ENCODE measurements at places on chromosomes 1 and 21. TPM values are rescaled to one million over a fixed set of nuclear protein-coding genes. Genes with fewer than 3 reads are reported as not detected.

MATN1 gene
- total RNA-seq: not detected

GRCh38 chr21:30227633-30228404 is 11.9 kb upstream of the CLDN8 start:
- DNase-seq: no peak

DNA sequence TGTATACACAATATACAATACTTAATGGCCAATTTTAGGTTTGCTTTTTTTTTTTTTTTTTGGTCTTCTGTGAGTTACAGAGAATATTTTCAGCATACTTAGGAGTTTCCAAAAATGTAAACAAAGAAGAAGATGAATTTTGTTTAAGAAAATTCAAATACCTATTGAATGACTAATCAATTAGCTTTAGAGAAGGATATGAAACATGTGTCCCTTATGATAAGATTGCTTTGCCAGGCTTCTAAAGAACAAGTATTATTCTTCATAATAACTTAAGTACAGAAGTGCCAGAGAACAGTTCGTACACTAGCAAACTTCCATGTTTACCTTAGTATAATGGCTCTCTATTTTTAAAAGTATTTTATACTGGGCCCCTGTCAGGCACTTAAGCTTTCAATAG is 1191.0 kb upstream of the NCAM2 start:
- DNase-seq: no peak

SV2A gene
- 3.6 TPM for total RNA-seq

- no peak for DNase-seq
Measured at GRCh38 chr1:32729254-32730046, 26.9 kb upstream of the SYNC start.

DNA sequence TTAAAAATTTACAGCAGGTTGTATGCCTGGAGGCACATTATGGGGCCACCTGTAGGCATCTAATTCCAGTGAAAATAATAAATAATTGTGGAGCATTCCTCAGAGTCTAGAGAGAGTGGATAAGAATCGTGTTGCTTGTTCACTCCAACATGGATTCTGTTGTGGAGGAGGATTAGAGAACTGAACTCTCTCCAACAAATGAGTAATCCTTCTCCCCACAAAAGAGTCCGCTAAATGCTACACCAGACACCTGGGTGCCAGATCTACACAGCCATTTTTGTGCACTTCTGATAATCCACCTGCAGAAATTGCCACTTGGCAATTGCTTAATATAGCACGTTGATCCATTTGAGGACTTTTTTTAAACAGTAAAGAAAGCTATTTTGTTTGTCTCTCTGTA is 113.7 kb upstream of the DPYD start:
- no peak for DNase-seq

HENMT1 gene
- 6.6 TPM for total RNA-seq

CACNA1S gene
- total RNA-seq: not detected

DNA sequence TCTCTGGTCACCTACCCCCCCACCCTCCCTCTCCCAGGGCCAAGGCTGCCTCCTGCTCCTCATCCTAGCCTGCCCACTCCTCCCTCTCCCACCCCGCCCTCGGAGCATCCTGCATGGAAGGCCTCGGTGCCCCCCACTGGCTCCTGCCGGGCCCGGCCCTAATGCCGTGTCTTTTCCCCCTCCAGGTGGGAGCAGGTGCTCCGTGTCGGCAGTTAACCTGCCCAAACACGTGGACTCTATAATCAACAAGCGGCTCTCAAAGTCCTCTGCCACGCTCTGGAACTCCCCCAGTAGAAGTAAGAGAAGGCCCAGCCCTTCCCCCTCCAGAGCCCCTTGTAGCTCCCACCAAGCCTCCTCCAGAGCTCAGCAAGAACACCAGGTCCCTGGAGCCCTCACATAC is 18.8 kb downstream of the MAP7D1 start:
- DNase-seq: no peak

GRCh38 chr1:228112167-228112566 is 3.1 kb upstream of the MRPL55 start:
- DNase-seq: no peak

GRCh38 chr1:157829210-157829609 is 9.3 kb upstream of the FCRL1 start:
- no peak for DNase-seq

- DNase-seq: no peak
Measured at GRCh38 chr21:40563900-40564299, 283.1 kb downstream of the DSCAM start.

AMY1C gene
- not detected for total RNA-seq

DNA sequence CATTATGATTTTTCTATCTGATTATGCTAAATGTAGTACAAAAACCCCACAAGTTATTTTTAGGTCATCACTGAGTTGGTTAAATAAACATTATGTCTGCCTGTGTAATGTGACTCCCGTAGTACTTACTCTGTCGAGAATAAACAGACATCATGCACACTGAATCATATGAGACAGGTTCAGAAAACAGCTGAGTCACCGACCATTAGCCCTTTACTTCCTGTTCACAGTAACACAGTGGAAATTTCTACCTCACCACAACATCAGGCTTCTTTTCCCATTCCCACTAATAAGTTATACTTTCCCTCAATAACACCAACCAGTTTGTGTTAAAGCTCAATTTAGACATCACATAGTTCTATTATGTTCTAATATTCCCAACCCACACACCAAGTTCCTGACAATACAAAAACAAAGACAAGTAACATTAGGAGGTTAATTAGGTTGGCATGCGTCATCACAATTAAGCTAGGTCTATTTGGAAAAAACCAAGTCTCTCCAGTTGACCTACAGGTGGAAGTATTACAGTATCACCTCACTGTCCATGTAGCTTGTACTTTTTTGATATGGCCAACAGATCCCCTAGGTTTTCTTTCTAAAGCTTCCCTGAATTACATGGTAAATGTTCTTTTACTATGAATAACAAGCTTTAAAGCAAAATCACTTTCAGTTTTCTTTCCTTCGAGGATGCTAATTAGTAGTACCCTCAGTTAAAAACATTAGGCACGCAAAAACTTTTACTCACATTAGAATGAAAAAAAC is 154.2 kb downstream of the EIF4G3 start:
- DNase-seq: peak; percentile 60

GRCh38 chr1:37009521-37009920 is 24.8 kb downstream of the GRIK3 start:
- DNase-seq: no peak

- no peak for DNase-seq
Measured at GRCh38 chr1:59541891-59542290, 245.0 kb downstream of the FGGY start.

DNA sequence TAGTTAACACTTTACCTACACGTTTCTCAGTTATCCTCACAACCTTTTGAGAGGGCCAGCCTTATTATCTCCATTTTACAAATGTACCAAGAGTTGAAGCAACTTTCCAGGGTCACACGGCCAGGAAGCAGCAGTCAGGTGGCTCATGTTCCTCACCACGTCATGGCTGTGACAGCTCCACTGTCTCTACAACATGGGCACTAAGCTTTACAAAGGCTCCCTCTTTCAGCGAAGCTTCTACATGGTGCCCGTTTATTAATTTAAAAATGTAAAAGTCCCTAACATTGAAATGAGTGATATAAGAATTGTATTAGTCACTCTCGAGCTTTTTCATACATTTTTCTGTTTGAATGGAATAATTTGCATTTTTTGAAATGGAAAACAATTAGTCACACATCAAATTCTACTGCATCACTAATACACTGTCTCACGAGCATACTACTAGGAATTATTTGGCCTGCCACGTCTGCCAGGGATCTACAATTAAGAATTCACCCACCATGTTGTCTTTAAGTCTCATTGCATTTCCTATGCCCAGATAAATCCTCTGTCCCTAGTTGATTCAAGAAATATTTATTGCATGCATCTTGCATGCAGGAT is 28.4 kb upstream of the LIN9 start:
- DNase-seq: no peak

THEM4 gene
- total RNA-seq: 21.6 TPM

GRCh38 chr1:52400131-52400530 is 4.1 kb downstream of the ORC1 start:
- no peak for DNase-seq

SPATA1 gene
- total RNA-seq: 1.0 TPM

GRCh38 chr1:99650030-99650429 is 4.1 kb downstream of the PALMD start:
- peak; percentile 32 for DNase-seq

- no peak for DNase-seq
Measured at GRCh38 chr1:94755675-94756074, 64.5 kb upstream of the SLC44A3 start.

GRCh38 chr1:112093372-112093694 is 103.9 kb upstream of the KCND3 start:
- no peak for DNase-seq

DNA sequence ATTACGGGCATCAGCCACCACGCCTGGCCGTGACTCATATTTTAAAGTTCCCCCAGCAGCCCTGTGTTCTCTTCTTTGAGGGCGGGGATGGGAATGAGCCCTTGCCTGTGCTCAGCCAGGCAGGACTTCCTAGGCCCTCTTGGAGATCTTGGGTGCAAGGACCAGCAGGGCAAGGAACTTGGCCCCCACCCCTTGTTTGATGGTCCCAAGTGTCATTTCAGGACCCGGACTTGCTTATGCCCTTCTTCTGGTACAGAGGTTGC is 9.3 kb downstream of the RASSF5 start:
- no peak for DNase-seq

S100A1 gene
- 6.1 TPM for total RNA-seq

DNA sequence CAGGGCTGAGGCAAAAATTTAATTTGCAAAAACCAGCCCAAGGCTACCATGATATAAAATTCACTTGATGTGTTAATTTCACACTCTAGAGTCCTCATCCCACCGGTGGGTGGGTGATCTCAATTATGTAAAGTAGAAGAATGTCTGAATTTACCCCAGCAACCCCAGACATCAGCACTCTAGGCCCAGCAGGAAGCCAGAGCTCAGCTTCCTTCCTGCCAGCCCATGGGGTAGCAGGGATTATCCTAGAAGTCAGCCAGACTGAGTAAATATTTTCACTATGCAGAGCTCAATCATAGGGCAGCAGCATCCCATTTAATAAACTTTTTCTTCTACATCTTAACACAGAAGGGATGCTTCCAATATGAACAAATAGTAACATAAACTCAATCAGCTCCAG is 71.0 kb downstream of the SIPA1L2 start:
- no peak for DNase-seq

DNA sequence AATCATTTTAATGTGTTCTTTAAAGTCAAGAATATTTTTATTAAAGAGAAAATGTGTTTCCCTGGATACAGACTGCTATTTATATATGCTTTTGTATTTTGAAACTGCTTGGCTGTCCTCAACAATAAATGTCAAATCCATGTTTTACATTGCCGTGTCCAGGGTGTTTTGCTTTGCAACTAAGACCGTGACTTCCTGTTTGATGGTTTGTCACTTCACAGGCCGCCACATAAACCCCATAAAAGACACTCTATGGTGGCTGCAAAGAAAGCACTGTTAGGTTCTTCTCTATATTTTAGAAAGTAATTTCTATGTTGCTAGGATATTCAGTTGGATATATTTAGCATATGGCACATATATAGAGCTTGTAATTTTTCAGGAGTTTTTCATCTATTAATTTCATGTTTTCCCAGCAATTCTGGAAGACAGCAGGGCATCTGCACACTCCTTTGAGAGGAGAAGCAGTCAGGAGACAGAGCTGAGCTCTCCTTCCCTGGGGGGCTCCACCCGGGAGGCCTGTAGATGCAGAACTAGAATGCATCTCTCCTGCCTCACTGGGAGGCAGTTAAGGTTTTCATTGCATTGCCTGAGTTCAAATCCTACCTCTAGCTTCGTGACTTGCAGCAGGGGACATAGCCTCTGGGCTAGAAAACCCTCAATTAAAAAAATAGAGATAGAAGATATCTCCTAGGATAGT is 33.1 kb downstream of the PRDM2 start:
- DNase-seq: no peak

GRCh38 chr1:9294910-9295636 is 2.4 kb downstream of the SPSB1 start:
- no peak for DNase-seq

SPATA21 gene
- total RNA-seq: not detected

NUDT4B gene
- 7.9 TPM for total RNA-seq

HCN3 gene
- 2.3 TPM for total RNA-seq

- no peak for DNase-seq
Measured at GRCh38 chr1:92326681-92327080, 27.8 kb downstream of the RPAP2 start.

GRCh38 chr1:167200749-167201148 is 19.9 kb upstream of the POU2F1 start:
- DNase-seq: no peak

GRCh38 chr1:11845641-11846335 is 1.8 kb downstream of the NPPA start:
- DNase-seq: no peak

- DNase-seq: no peak
Measured at GRCh38 chr1:168148916-168149315, 12.2 kb upstream of the GPR161 start.

DNA sequence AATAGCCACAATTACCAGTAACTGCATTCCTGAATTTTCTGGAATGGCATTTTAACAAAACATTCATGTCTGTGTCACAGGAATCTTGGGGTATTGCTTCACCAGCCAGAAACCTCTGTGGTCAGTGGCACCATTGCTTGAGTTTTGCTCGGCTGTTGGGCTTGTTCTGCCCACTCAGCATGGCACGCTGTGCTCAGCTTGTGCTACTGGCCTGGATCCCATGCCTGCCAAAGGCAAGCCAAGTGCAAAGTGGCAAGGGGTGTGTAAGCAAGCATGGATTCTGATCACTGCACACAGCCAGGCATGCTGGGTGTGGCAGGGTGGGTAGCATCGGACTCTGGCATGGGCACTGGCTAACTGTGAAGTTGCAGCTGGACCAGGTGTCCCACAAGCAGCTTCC is 1150.9 kb downstream of the MRPL39 start:
- DNase-seq: no peak

- DNase-seq: no peak
Measured at GRCh38 chr1:103525114-103525606, 339 bp upstream of the RNPC3 start.

- no peak for DNase-seq
Measured at GRCh38 chr21:45430521-45431501, 25.8 kb downstream of the COL18A1 start.

GRCh38 chr1:232597721-232598120 is 32.2 kb downstream of the SIPA1L2 start:
- no peak for DNase-seq

PLCH2 gene
- 12.0 TPM for total RNA-seq

GRCh38 chr1:100279358-100279923 is 13.4 kb downstream of the RTCA start:
- no peak for DNase-seq

GRCh38 chr1:89361681-89362080 is 2.2 kb upstream of the GBP6 start:
- no peak for DNase-seq

GRCh38 chr1:25587290-25587689 is 29.3 kb upstream of the MAN1C1 start:
- no peak for DNase-seq

- no peak for DNase-seq
Measured at GRCh38 chr21:24188506-24188905, 1418.8 kb downstream of the MRPL39 start.

NUF2 gene
- total RNA-seq: not detected

IGSF3 gene
- 19.6 TPM for total RNA-seq

Measured in breast epithelium (tissue), 4 donors.